Bronchial epithelial cell (primary cell): ENCODE measurements at places on chromosomes 2 and 18.
A peak's percentile ranks its signal among the peaks of the same experiment; 100 is the strongest.

- no peak for DNase-seq
Measured at GRCh38 chr2:138711812-138712211, 68.4 kb downstream of the NXPH2 start.

- DNase-seq: peak; percentile 36
Measured at GRCh38 chr2:48694149-48694548, 61.4 kb downstream of the LHCGR start.

DNA sequence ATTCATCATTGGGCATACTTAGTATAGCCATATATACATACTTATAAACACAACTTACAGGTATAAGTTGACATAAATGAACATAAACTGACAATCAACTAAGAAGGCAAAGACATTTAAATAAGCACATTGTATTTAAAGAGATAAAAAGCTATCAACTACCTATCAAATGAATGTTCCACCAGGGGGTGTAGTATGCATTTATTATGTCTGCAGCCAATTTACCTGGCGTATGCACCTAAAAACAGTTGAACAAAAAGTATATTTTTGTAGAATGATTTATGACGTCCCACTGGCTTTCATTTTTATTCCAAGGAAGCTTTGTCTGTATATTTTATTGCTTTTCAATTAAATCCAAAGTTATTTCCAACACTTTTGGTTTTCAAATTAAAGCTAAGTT is 323.5 kb downstream of the AFF3 start:
- DNase-seq: peak; percentile 51

DNA sequence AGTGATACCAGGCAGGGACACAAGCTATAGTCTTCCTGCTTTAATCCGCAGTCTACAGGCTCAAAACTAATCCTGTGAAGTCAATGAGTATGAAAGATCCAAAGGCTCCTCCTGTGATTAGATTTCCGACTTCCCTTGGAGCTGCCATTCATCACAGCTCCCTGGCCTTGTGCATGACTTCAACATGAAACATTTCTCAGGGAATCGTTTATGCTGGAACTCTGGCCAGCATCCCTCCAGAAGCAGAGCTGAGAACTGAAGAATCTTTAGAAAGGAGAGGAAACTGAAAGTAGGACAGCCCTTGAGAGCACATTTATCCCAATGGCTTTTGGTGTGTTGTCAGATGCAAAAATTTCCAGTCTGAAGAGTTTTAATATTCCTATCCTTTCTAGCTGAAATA is 84.3 kb upstream of the SESTD1 start:
- DNase-seq: no peak

DNA sequence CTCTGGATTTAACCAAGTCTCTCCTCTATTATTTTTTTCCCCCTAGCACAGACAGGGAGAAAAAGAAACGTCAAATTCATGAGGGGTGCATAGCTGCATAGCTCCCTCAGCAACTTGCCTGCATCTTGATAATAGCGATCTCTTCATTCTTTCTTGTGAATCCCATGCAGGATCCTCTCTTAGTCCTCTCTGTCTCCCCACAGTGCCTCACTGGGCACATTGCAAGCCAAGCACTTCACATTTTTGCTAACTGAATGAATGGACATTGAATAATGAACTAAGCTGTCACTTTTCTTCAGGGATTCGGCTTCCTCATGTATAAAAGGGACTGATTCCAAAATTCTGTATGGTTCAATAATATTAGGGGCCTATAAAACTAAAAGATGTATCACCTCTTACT is 2.9 kb upstream of the EPB41L3 start:
- peak; percentile 3 for DNase-seq

GRCh38 chr2:98564541-98565132 is 43.7 kb downstream of the COA5 start:
- DNase-seq: no peak

GRCh38 chr18:74598350-74599001 is 806 bp downstream of the ZNF407 start:
- DNase-seq: peak; percentile 18

DNA sequence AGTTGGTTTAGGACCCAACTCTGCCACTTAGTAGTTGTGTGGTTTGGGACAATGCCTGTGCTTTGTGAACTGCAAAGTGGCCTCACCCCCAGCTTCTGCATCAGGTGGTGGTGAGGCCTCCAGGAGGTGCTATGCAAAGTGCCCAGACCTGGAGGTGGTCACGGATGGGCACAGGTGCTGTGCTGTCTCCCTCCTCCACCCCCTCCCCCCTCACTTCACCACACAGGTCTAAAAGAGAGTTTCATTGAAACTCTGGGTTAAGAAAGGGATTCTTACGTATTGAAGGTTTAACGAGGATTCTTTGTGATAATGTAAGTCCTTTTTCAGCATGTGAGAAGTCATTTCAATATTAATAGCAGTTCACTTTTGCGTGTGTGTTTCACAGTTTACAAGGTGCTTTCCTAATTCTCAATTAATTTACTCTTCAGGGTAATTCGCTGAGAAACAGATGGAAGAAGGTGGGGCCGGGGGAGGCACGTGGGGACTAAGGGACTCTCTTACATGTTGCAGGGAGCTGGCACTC is 369.9 kb downstream of the LPIN1 start:
- DNase-seq: no peak

DNA sequence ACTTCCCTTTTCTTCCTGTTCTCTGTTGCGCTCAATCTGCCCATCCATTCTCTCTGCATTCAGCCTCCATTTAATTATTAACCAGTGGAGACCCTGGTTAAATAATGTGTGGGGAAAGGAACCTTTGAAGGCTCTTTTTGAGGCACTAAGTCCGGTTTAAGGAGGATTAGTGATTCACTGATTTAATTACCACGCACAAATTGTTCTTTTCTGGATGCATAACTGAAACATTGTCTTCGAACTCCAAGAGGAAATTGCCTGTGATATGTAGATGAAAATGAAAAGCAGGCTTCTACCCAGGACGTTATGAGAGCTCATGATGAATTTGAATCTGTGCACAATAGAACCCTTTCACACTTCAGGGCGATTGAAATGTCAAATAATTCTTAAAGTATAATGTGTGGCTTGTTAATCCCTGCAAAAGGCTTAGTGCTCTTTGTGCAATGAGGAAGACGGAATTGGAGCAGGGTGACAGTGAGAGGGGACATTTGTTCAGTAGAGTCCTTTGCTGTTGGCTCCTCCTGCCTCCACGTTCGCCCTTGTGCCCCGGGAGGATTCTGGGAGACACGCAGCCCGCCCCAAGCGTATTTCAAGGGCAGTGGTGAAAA is 51.1 kb upstream of the ZNF236 start:
- no peak for DNase-seq

DNA sequence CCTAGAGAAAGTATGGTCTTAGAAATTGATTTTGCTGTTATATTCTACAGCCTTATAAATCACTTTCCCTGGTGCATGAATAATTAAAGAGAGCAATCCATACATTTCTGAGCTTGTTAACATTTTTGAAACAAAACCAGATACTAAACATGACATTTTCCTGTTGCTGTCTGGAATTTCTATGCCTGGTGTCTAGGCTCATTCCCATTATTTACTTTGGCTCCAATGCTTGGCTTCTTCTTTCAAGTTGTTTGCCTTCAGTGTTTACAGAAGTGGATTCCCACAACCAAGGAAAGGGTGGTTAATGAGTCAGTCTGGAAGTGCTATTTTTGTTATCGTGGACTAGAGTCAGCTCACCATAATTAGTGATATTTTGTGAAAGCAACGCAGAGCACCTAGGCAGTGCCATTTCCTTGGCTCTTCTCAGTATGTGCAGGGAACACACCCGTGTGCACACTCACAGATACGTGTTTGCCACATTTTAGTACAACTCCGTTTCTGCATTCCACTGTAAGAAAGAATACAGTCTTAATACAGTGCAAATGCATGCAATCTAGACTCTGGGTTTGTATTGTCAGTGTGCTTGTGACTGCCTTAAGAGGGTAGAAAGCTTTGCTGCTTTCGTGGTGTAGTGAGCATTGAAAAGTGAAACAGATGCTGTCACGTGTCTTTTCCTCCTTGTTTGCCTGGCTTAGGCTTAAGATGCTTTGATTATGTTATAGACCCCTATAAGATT is 185.0 kb upstream of the RASGRP3 start:
- DNase-seq: peak; percentile 96

GRCh38 chr2:178523596-178524134 is 43.4 kb downstream of the PLEKHA3 start:
- no peak for DNase-seq

DNA sequence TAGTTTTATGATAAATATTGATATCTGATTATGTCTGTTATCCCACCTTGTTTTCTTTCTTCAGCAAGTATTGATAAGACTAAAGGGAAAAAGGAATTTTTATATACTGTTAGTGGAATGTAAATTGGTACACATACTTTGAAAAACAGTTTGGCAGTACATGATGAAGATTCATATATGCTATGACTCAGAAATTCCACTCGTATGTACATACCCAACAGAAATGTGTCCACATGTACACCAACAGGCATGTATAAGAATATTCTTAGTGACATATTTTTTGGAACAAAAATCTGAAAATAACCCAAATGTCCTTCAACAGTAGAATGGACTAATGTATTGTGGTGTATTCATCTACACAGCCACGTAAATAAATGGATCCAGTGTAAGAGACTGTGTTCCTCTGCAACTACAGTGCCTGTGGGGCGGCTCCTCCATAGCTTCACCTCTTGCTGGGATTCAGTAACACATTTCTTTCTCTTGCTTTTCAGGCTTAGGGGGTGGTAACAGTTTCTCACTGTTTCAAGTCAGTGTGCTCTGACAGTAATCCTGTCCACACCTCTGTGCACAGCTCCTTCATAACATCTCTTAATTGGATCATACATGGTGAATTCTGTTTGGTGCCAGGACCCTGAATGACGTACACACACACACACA is 35.5 kb upstream of the ALMS1 start:
- peak; percentile 11 for DNase-seq

DNA sequence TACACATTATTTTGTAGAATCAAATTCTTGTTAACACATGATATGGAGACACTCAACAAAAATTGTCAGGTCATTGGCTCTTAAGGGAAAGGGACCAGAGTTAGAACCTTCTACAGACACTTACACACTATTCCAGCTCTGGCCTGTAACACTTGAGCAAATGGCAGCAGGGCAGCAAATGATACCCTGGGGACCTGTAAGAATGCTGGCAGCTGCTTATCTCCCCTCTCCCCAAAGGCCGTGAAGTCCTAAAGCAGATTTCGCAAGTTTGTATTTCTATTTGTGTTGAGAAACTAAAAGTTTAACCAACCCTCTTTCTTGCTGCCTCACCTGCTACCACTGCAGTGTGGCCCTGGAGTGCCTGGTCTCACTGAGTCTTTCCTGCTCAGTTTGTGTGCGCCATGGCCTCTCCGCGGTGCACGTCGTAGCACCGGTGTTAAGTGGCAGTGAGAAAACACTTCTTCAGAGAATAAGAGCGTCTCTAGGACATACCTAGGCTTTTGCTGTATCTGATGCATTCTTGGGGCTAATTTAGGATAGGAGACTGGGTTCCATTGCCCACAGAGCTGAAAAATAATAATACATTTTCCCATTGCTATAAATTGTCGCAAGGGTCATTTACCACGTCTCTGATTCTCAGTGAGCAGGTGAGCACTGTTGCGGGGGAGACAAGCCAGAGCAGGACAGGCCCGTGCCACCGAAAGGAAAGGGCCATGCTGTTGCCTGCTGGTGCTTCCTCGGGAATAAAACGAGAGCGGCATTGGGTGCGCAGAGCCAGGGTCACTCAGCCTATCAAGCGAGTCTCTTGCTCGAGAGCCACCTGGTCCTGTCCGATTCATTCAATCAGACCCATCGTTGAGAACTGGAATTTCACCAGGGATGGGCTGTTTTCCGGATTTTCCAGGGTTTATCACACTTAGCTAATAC is 204.9 kb downstream of the PTGR3 start:
- no peak for DNase-seq

- no peak for DNase-seq
Measured at GRCh38 chr2:69811018-69811417, 18.4 kb upstream of the GMCL1 start.

DNA sequence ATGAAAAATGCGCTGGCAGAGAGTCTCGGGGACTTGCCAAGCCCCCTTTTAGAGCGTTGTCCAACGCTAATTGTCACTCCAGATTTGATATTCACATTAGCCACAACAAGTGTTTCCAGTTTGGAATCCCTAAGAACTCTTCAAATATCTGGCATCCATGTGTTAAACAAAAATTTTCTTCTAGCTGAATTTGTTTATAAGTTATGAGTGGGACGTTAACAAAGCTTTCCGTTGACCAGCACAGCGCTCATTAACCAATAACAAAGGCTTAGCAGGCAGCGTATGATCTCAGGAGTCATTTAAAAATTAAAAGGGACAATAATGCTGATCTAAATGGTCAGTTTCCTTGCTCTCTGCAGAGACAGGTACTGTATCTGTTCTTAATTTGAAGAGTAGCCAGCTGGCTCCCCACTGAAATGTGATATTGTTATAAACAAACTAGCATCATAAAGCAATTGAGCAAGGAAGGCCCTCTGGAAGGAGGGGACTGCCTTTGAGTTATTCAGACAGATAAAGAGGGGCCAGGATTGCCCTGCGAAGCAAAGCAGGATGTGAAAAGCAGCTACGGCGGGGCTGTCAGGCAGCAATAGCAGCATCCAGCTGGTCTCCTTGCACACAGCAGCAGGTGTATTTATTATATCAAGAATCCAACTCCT is 337.2 kb upstream of the SALL3 start:
- DNase-seq: no peak

DNA sequence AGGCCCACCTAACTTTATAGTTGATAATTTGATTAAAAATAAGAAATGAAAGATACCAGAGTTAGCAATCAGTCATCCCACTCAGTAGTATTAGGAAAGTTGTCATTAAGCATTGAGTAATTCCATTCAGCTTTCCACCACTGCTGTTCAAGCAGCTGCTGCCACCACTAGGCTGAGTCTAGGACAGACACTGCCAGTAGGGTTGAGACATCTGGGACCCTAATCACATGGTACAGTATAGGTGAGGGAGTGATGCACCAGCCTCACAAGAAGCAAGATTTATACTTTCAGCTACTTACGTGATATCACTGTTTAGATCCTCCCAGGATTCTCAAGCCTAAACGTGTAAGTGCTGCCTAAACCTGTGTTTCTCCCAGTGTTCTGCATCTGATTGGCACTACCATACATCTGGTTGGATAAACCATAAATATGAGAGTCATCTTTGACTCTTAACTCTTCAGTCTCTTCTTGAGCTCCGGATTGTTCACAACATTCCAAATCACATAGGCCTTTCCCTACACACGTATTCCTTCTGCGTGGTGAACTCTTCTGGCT is 3.2 kb downstream of the UBXN4 start:
- DNase-seq: peak; percentile 80
